ENCODE measurements at places on chromosomes 11 and 22.

GRCh38 chr11:12864316-12865156 lies 144.6 kb upstream of the RASSF10 start:
- DNase-seq: no peak

DNA sequence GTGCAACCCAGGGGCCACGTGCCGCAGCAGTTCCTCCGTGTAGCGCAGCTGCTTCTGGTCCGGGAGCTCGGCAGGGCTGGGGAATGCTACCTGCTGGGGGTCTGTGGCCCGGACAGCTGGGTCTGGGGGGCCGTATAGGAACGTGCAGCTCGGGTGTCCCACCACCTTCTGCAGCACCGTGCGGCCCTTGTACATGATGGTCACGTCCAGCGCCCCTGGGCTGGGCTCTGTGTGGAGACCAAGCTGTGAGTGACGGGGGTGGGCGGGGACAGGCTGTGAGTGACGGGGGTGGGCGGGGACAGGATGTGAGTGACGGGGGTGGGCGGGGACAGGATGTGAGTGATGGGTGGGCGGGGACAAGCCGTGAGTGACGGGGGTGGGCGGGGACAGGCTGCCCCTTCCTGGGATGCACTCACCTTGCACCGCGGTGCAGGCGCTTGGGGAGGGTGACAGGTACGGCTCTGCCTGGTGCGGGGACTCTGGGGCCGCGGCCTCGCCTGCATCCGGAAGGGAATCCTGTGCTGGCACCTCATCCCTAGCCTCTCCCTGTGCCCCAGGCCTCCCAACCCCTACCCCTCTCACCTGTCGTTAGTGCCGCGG lies 2.3 kb downstream of the IRF7 start:
- DNase-seq: peak; percentile 53

DNA sequence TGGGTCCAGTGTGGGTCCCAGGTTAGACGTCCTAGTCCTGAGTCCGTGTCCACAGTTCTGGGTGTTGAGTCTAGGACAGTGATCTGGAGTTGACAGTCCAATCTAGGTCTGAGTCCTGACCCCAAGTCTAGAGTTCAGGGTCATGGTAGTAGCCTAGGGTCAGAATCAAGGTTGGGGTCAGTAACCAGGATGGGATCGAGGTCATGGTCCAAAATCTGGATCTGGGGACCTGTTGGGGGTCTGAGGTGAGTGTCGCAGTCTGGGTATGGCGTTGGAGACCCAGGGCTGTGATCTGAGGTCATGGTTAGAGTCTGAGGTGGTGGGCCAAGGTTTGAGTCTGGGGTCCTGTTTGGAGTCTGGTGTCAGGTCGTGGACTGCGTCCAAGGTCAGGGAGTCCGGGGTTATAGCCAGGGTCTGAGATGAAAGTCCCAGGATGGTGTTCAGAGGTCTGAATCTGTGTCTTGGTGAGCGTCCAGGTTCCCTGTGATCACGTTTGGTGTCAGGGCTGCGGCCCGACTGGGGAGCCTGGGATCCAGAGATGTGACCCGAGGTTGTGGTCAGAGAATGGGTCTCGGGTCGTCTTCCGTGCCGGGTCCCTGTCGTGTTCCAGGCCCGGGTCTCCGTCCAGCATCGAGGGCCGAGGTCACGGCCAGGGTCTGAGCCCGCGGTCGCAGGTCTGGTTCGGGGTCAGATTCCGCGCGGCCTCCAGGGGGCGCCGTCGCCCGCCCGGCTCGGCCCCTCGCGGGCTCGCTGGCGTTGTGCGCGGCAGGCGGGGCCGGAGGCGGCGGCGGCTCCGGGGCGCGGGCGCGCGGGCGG lies 432 bp upstream of the GRK2 start:
- peak; percentile 76 for DNase-seq

- DNase-seq: peak; percentile 30
These were observed 1.0 kb downstream of the SMCO4 start for GRCh38 chr11:93541884-93542810.

DNA sequence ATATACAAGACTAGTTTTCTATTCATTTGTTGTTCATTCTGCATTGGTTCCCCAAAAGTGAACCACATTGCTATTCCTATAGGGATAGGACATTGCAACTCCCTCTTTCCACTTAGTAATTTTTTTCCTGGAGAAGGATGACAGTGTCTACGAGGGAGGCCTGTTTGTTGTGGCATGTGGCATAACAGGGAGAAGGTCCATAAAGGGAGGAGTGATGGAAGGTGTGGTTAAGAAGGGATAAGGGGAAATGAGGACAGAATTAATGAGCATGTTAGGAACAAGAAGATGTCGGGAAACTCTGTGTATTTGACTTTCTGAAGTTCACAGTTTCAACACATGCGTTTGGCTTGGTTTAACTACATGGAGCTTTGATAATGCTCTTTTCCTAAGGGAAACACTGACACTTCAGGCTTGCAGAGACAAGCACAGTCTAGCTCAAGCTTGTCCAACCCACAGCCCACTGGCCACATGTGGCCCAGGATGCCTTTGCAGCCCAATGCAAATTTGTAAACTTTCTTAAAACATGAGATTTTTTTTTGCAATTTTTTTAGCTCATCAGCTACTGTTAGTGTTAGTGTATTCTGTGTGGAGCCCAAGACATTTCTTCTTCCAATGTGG lies 149.7 kb downstream of the TRPC6 start:
- DNase-seq: no peak

DNA sequence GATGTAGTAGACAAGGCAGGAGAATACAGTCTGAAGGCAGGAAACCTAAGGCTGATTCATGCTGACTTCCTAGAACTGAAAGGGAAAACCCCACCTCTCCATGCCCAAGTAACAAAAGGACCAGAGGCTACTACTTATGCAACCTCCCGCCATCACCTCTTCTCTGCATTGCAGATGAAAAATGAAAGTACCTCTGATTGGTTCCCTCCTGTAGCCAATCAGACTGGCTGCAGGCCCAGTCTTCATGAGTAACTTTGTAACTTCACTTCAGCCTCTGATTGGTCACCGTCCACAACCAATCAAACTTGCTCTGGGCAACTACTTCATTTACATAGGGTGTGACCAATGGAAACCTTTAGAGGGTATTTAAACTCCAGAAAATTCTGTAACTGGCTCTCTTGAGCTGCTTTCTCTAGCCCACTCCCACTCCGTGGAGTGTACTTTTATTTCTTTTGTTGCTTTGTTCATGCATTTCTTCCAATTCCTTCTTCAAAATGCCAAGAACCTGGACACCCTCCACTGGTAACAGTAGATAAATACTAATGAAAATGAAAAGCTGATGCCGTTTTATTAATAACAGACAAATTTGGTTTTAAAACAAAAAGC lies 5.2 kb upstream of the MAP6 start:
- DNase-seq: peak; percentile 47

DNA sequence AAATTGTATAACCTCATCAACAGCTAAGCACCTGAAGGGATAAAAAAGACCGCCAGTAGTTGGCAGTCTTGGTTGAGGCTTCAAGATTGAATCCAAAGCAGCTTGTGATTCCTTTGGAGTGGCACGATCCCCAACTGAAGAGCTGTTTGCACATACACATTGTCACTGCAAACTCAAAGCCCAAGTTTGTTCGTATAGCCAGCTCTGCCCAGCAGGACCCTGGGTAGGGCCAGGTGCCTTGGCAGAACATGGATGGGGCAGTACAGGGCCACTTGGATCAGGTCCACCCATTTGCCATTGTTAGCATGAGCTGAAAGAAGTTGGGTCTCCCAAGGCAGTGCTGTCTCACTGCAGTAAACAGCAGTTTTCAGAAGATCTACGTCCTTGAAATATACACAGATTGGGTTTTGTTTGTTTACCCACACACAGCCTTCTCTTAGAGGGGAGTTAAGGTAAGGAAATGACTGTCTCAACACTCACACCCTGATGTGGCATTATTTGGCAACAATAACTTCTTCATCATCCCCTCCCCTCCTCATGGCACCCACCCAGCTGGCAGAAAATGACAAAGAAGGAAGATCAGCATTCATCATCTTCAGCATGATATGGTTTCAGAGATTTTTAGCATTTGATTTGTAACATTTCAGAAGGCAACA lies 132.9 kb downstream of the COMMD9 start:
- no peak for DNase-seq

- no peak for DNase-seq
These were observed 151.0 kb upstream of the B3GAT1 start for GRCh38 chr11:134562941-134563471.

DNA sequence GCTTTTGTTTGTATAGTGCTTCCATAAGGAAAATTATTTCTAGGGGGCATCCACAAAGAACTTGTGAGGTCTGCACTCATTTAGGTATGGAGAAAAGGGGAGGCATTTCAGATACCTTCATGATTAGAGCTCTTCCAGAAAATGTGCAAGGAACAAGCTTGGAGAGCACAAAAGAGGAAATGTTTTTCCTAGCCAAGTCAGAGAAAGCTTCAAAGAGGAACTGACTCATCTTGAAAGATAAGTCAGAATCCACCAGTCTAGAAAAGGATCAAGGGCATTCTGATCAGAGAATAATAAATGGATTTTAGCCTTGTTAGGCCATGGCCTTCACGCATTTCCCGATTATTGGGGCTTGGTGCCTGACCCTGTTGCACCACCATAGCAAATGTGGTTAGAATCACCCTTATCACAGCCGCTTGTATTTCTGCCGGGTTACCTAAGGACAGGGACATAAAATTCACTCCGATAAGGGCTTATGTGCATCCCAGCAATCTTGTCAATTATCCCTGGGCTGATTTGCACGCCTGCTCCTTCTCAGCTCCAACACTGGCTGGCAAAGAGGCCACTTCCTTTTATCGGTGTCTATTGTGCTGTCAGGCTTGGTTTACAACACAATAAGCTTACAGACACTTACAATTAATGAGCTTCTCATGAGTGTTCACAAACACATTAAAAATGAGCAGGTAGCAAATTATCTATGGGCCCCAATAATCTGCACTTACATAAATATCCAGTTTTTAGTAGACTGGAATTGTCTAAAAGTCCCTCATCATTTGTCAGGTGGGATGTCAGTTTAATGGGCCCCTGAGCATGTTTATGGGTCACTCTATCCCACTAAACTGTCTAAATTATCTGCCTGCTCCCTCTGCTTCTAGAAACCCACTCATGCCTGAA lies 613.5 kb downstream of the SOX6 start:
- DNase-seq: no peak

DNA sequence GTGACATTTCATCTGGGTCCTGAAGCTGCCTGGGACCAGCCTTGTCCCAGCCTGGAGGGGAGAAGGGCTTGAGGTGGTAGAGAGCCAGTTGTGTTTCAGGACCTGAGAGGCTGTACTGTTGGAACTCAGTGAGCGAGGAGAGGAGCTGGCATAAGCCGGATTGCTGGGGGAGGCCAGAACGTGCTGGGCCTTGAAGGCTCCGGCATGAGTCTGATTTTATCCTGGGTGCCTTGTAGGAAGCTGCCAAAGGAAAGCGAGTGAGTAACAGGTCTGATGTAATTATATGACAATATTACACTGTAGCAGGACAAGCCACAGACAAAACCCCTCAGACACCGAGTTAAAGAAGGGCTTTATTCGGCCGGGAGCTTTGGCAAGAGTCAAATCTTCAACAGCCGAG lies 17.2 kb downstream of the AP2A2 start:
- no peak for DNase-seq

DNA sequence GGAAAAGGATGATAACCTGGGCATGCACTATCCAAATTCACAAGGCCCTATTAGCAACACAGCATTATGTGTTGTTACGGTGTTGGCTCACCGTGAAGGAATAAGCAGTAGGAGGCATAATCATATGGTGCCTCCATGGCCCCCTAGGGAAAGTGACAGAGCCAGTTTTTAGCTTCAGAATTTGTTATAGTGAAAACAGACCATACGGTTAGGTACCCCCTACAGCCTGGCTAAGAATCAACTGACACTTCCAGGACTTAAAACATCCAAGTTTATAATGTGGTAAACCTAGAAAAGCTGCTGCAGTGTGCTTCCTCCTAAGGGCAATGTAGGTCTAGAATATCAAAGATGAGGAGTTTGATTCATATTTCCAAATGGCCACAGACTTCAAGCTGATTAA lies 30.4 kb downstream of the KIF18A start:
- DNase-seq: no peak

DNA sequence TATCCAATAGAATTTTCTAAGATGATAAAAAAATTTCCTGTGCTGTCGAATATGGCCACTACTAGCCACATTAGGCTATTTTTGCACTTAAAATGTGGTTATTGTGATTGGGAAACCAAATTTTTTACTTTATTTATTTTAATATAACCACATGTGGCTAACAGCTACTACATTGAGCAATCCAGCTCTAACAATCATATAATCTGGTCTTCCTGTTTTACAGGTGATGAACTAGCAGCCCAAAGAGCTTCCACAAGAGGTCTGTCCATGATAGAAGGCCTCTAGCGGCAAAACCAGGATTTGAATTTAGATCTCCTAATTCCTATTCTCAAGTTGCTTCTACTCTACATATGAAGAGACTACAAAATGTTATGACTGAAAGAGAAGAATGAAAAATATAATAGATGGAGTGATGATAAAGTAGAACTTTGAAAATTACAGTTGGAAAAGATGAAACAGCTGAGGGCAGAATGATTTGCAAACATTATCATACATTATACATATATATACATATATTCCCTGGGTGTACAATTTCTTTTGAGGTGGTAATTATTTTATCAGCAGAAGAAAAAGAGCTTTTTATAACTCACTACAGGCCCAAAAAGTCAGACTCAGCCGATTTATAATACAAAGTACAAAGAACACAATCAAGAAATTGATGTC lies 363.5 kb upstream of the PITPNB start:
- no peak for DNase-seq

GRCh38 chr22:25122136-25122764 lies 77.4 kb upstream of the CRYBB3 start:
- no peak for DNase-seq

DNA sequence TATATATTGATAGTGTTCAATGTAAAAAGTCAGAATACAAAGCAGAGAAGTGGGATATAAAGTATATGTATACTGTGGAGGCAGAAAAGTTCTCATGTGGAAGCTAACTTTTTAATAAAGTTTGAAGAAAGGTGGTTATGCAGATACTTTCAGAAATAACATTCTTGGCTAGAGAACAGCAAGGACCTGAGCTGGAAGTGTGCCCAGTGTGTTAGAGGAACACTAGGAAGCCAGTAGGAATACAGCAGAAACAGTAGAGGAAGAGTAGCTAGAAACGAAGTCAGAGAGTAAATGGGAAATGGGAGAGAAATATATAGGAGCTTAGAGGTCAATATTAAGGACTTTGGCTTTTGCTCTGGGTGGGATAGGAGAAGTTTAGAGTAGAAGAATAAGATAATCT lies 464.9 kb upstream of the CCDC90B start:
- DNase-seq: no peak

- DNase-seq: no peak
These were observed 211.4 kb upstream of the NARS2 start for GRCh38 chr11:78786086-78786485.

- no peak for DNase-seq
These were observed 17.8 kb downstream of the CHORDC1 start for GRCh38 chr11:90204832-90205646.

- peak; percentile 81 for DNase-seq
These were observed 9.2 kb downstream of the FXYD2 start for GRCh38 chr11:117815262-117815803.

DNA sequence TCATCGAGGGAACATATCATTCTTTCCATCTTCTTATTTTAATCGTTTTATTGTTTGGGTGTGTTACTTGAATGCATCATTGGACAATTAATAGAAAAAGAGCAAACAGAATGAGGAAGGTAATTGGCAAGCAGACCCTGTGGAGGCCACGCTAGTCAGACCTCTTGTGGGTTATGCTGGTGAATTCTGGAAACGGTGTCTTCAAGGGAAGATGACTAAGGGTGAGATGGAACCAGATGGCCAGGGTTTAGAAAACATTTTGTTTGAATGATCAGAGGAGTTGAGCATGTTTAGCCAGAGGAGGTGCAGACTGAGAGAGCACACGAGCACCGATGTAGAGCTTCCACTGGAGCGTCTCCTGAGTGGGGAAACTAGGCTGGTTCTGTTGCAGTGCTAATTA lies 8.5 kb downstream of the ST14 start:
- no peak for DNase-seq
